Left kidney (tissue), 8 donors: ENCODE measurements at places on chromosomes 7 and 10. TPM values are rescaled to one million over a fixed set of nuclear protein-coding genes. Genes with fewer than 3 reads are reported as not detected.

Gene VWDE
- polyA plus RNA-seq: 8.7 TPM

Gene GIMAP8
- polyA plus RNA-seq: 8.0 TPM

Gene PTTG1IP2
- not detected for polyA plus RNA-seq

Gene EIF4H
- polyA plus RNA-seq: 294 TPM

Gene TAS2R3
- 1.2 TPM for polyA plus RNA-seq

Gene MMD2
- not detected for polyA plus RNA-seq

Gene ZPBP
- 0.90 TPM for polyA plus RNA-seq

Gene MYH16
- 0.20 TPM for polyA plus RNA-seq

Gene AKR1C8
- 0.20 TPM for polyA plus RNA-seq

Gene NUTM2E
- polyA plus RNA-seq: 0.18 TPM

Gene GET4
- polyA plus RNA-seq: 42.9 TPM

Gene PPP1R3C
- polyA plus RNA-seq: 37.3 TPM

Gene TMEM176B
- 78.4 TPM for polyA plus RNA-seq

Gene CUZD1
- polyA plus RNA-seq: 2.1 TPM

Gene CC2D2B
- polyA plus RNA-seq: 3.3 TPM

Gene CDC14C
- 0.08 TPM for polyA plus RNA-seq

Gene SDK1
- polyA plus RNA-seq: 7.1 TPM

Gene PTPN20
- polyA plus RNA-seq: 7.3 TPM

Gene UTF1
- polyA plus RNA-seq: not detected

Gene CDK6
- 48.9 TPM for polyA plus RNA-seq

Gene SMKR1
- 3.9 TPM for polyA plus RNA-seq

Gene NAT16
- polyA plus RNA-seq: not detected

Gene CARD11
- 1.1 TPM for polyA plus RNA-seq

Gene IGFBP1
- 0.17 TPM for polyA plus RNA-seq

Gene NOS3
- 8.7 TPM for polyA plus RNA-seq

Gene PKD2L1
- polyA plus RNA-seq: 0.38 TPM
